Epithelial cell of proximal tubule (primary cell): ENCODE measurements at places on chromosomes 11 and 22.
A peak's percentile ranks its signal among the peaks of the same experiment; 100 is the strongest.

DNA sequence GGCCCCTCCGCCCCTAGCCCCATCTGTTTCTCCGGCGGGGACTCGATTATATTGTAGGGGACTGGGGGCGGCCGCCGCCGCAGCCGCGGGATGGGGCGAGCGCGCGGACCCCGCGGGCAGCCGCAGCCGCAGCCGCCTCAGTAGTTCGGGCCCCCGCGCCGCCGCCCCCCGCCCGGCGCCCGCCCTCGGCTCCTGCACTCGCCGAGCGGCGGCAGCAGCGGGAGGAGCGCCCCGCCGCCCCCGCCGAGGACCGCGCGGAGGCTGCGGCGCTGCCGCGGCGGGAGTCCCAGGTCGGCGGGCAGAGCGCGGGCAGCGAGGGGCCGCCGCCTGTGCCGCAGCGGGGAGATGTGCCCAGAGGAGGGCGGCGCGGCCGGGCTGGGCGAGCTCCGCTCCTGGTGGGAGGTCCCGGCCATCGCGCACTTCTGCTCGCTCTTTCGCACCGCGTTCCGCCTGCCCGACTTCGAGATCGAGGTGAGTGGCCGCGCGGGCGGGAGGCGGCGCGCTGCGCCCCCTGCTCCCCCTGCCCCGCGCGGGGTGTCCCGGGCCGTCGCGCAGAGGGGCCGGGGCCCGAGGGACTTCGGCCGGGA lies at the start of gene CECR2:
TSS of gene CECR2 (plus strand) at position 22 of the 587 bp plus-strand sequence. CDS start at position 346, 324 bp downstream.
- DNase-seq: no peak

- DNase-seq: no peak
Observed at GRCh38 chr11:124536520-124536919, 6.9 kb downstream of the OR8B12 start.

GRCh38 chr11:131378931-131379330 lies 8.5 kb downstream of the NTM start:
- no peak for DNase-seq

GRCh38 chr11:108135845-108136544 lies 14.6 kb downstream of the ACAT1 start:
- no peak for DNase-seq

- DNase-seq: no peak
Observed at GRCh38 chr11:72588421-72589410, 85.5 kb downstream of the PDE2A start.

DNA sequence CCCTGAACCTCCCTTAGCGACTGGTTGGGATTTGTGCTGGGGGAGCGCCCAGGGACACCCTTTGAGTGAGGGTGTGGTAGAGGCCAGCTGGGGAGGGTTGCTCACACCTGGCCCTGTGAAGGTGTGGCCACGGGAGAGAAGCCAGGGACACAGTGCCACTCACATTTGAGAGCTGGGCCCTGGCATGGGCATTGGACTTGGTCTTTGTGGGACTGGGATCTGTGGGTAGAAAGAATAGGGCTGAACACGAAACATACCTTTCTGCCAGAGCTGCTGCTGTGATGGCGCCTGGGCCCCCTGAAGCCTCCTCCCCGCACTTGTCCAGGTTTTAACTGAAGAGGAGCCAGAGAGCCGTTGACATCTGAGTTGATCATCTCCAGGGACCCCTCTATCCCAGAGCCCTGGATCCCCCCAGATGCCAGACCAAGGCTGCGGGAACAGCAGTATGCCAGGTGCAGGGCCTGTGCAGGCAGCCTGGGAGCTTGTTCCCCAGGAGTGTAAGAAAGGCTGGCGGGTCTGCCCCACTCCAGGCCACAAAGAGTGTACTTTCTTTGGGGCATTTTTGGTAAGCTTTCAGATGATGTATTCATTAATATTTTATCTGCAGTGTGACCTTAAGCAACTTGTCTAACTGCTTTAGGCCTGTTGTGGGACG lies 284.1 kb downstream of the TBC1D22A start:
- no peak for DNase-seq

DNA sequence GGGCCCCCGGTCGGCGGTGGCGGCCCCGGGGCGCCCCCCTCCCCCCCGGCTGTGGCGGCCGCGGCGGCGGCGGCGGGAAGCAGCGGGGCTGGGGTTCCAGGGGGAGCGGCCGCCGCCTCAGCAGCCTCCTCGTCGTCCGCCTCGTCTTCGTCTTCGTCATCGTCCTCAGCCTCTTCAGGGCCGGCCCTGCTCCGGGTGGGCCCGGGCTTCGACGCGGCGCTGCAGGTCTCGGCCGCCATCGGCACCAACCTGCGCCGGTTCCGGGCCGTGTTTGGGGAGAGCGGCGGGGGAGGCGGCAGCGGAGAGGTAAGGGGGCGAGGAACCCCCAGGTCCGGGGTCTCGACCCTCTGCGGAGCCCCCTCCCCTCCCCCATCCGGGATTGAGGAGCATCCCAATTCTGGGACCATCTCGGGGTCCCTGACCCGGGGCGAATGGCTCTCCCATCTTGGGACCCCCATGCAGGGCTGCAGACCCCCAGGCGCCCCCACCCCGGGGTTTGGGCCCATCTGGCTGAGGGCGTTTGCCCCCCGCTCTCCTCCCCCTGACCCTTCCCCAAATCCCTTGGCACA lies 431 bp downstream of the KMT2A start:
- DNase-seq: no peak

DNA sequence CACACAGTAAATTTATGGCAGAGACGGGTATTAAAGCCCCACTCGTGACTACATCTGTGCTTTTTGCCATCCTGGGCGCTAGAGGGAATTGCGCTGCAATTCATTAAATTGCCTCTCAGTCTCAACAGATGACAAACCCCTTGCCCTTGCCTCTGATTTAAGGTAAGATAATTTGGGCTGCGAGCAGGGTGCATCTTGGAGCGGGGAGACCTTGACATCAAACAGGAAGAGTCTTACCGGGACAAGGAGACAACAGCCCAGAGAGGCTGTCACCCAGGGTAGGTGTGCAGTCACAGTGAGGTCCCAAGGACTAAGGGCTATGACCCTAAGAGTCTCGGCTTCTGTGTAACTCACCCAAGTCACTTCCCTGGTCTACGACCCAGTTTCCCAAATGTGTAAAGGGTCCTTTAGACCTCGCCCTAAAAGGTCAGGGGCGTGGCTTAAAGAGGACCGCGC lies 449 bp upstream of the TOM1 start:
- DNase-seq: no peak

DNA sequence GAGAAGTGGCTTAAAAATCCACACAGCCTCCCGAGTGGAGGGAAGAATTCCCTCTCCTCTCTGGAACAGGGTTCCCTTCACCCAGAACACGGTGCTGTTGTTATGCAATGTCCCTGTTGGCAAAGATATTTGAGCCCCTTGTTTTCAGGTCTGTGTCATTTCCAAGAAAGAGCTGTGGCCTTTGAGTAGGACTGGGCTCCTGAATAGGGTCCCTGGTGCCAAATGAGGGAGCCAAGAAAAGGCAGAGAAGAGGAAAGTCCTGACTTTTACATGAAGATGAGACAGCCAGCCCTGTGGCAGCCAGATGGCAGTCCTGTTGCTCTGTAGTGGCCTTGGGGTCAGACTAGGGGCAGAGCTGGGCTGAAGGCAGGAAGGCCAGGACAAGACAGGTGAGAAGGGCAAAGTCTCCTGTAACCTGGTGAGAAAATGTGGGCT lies 51.2 kb upstream of the ELF5 start:
- DNase-seq: no peak

- no peak for DNase-seq
Observed at GRCh38 chr11:47248304-47248663, 330 bp downstream of the ACP2 start.

DNA sequence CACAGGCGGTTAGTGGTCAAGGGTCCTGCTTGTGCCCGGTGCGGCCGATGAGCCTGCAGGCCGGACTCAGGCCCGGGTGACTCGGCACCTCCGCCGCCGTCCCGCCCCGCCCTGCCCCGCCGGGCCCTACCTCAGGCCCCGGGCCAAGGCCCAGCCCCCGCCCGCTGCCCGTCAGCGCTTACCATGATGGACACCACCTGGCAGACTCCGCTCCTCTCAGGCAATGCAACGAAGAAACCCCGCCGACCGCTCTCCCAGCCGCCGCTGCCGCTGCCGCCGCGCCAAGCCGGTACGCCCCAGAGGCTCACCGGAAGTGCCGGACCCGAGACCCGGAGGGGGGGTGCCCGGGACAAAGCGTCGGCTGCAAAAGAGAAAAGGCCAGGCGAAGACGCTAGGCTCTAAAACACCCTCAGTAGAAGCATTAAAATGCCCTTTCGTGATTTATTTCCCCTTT lies at the start of gene UFD1:
TSS of gene UFD1 (minus strand) at position 293 of the 454 bp plus-strand sequence. CDS start at position 185, 108 bp downstream.
- DNase-seq: no peak

- DNase-seq: no peak
Observed at GRCh38 chr11:118609380-118610224, 2.2 kb downstream of the PHLDB1 start.

- DNase-seq: no peak
Observed at GRCh38 chr22:30158744-30159500, 78.7 kb downstream of the HORMAD2 start.

DNA sequence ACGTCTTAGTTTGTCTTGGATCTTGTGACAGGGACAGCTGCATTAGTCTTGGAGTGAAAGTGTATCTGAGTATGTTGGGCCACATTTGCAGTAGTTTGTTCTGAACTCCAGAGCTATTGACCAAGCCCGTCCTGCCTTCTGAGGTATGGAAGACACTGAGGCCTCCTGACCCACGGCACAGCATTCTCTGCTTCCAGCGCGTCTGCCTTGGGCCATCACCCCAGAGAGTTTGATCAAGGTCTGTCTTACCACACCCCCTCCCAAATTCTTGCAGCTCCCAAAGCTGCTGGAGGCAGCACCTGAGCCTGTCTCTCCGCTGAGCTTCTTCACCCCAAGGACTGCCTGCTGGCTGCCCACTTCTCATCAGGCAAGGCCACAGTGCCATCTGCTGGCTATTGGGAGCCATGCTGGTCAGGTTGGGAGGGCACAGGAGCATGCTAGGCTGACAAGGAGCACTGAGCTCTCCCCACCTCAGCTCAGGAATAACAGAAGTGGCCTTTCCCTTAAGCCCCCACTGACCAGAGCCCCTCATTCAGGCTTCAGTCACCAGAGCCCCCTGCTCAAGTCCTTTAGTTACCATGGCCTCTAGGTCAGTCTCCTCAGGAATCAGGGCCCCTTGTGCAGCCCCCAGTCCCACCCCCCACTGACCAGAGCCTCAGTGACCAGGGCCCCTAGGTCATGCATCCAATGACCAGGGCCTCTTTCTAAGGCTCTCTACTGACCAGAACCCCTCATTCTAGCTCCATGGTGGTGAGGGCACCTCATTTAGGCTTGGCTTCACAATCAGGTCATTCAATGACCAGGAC lies 27.2 kb upstream of the SMPD1 start:
- no peak for DNase-seq

DNA sequence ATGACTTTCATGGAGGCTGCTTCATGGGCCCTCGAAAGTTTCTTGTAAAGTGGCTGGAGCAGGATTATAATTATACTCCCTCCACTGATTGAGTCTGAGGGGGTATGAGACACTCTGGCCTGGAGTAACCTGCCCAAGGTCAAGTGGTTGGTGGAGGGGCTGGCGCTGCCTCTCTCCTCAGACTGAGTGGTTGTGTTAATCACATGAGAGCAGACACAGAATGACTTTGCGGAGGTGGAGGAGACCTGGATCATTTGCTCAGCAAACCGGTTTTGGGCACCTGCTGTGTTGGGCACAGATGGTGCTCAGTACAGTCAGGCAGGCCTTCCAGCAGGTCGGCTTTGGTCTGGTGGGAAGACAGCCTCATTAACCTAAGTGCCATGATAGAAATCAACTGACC lies 11.8 kb downstream of the BCR start:
- no peak for DNase-seq

GRCh38 chr11:92501066-92501739 lies 276.6 kb downstream of the FAT3 start:
- peak; percentile 12 for DNase-seq

DNA sequence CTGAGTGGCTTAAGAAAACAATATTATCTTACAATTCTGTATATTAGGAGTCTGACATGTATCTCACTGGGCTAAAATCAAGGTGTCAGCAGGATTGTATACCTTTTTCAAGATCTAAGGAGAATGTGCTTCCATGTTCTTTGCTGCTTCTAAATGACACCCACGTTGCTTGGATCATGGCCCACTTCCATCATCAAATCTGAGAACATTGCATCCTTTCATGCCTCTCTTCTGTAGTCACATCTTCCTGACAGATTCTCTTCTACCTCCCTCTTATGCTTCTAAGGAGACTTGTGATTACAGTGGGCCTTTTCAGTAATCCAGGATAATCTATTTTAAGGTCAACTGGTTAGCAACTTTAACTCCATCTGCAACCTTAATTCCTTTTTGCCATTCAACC lies 499.4 kb downstream of the FAM181B start:
- no peak for DNase-seq

DNA sequence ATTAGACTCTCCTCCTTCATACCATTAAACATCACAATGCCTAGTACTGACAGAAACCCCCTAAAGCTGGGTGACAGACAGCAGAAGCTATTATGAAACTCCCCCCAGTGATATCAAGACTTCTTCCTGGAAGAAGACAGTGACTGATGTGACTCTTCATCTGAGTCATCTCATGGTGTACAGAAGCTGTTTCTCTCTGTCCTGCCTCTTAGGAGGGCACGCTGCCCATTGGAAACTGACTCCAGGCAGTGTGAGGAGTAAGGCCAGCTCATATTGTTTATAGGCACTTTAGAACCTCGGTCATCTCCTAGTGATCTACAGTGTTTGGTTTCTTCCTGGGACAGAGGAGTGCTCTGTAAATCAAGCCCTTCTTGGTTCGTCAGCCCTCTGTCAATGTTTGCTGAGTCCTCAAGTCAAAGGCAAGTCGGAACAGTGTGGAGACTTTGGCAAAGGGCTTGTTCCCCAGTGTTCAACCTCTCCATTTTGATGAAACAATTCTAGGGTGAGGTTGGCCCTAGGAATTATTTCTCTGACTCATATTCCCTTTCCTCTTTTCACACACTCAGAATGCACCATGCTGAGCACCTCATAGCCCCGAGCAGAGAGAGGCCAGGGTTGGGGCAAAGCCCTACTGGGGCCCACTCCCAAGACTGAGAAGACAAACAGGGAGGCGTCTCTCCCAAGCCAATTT lies 172.5 kb upstream of the TMEM45B start:
- no peak for DNase-seq

GRCh38 chr11:73335204-73335923 lies 27.3 kb downstream of the ARHGEF17 start:
- no peak for DNase-seq

- no peak for DNase-seq
Observed at GRCh38 chr11:108204929-108205499, 17.4 kb downstream of the NPAT start.

DNA sequence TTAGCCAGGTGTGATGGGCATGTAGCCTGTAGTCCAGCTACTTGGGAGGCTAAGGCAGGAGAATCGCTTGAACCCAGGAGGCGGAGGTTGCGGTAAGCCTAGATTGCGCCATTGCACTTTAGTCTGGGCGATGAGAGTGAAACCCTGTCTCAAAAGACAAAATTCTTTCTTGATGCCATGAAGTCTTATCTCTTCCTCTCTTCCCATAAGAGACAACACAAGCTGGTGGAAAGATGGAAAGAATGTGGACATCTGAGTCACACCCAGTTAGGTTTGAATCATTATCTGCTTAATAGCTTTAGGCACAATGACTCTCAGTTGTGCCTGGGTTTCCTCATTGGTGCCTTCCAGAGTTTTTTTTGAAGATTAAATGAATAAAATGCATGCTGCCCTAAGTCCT lies 35.3 kb downstream of the KREMEN1 start:
- no peak for DNase-seq
